ENCODE measurements at places on chromosomes 2 and 18.
A peak's percentile ranks its signal among the peaks of the same experiment; 100 is the strongest.

- no peak for DNase-seq
Observed at GRCh38 chr2:166365803-166366420, 9.8 kb downstream of the SCN9A start.

DNA sequence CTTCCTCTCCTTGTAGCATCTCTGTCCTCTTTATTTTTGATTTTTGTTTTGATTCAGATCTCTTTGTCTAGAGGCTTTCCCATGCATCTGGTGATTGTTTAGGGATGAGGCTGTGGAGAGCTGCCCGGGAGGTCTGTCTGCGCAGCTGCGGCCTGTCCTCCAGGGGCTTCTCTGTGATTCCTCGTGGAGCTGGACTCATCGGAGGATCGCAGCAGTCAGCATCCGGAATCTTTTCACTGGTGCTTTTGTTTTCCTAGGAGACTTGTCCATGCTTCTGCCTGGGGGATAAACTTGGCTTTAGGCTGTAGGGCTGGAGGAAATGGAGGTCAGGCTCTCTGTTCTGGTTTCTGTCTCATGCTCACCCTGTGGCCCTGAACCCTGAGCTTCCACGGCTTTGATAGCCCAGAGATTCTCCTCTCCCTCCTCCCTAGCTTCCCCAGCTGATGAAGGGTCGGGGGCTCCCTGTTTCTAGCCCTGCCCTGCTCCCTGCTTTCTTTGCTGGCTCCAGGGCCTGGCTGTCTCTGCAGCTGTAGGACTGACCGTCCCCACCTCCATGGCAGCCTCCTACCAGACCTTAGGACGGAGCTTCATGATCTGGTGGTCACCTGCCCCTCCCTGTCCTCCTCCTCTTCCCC is 35.5 kb downstream of the ZNF532 start:
- peak; percentile 35 for DNase-seq

GRCh38 chr2:173553593-173553992 is 198.9 kb downstream of the CDCA7 start:
- no peak for DNase-seq

- no peak for DNase-seq
Observed at GRCh38 chr2:99842451-99842850, 299.9 kb downstream of the AFF3 start.

- DNase-seq, result no peak
Observed at GRCh38 chr18:31396796-31397612, 20.4 kb downstream of the DSG4 start.

GRCh38 chr2:231785822-231786176 is 446 bp upstream of the COPS7B start:
- no peak for DNase-seq

DNA sequence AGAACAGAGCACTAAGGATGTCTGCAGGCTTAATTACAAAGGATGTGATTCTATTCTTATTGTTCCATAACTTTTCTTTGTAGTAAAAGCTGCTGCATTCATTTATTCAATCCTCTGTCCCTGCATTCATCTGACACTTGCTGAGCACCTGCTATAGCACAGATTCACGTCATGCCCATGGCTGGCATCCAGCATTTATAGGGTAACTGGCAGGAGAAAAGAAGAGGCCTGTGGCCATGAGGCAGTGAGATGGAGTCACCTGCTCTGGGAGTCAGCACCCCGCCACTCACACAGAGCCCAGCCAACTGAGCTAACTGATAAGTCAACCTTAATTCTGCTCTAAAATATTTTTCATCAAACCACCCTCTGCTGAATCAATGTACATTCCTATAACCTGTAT is 18.3 kb upstream of the CDC42EP3 start:
- DNase-seq, result no peak

DNA sequence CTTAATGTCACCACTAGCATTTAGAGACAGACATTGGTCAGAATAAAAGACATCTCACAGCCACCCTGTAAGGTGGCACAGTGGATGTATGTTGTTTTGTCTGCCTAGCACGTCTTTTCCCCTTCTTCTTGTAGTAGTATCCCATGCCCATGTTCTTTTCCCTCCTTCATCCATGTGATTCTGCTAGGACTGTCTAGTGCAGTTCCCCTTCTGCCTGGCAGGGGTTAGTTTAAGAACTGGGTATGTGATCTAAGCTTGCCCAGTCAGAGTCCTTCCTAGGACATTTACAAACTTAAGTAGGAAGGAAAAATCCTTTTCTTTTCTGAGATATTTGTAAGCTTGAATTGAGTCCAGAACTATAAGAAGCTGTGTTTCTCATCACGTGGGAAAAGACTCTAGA is 172.3 kb downstream of the BABAM2 start:
- DNase-seq, result no peak

- no peak for DNase-seq
Observed at GRCh38 chr2:139529080-139529479, 748.9 kb upstream of the NXPH2 start.

DNA sequence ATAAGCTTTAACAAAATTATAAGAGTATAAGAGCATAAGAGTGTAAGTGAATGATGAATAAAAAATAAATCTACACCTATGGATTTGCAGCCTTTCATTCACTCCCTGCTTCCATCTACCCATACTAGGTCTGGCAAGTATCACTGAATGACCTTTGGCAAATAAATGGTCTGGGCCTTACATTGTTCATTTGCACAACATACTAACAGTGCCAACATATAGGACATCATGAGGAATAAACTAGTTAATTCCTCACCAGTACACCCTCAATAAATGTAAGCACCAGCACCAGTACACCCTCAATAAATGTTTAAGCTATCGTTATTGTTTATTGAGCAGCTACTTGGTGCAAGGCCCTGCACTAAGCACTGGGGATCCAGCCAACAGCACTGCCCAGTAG is 26.9 kb downstream of the STAT1 start:
- DNase-seq, result no peak

GRCh38 chr2:146213674-146214073 is 1631.2 kb upstream of the ACVR2A start:
- DNase-seq, result no peak
